ENCODE measurements at places on chromosomes 3 and 15.

DNA sequence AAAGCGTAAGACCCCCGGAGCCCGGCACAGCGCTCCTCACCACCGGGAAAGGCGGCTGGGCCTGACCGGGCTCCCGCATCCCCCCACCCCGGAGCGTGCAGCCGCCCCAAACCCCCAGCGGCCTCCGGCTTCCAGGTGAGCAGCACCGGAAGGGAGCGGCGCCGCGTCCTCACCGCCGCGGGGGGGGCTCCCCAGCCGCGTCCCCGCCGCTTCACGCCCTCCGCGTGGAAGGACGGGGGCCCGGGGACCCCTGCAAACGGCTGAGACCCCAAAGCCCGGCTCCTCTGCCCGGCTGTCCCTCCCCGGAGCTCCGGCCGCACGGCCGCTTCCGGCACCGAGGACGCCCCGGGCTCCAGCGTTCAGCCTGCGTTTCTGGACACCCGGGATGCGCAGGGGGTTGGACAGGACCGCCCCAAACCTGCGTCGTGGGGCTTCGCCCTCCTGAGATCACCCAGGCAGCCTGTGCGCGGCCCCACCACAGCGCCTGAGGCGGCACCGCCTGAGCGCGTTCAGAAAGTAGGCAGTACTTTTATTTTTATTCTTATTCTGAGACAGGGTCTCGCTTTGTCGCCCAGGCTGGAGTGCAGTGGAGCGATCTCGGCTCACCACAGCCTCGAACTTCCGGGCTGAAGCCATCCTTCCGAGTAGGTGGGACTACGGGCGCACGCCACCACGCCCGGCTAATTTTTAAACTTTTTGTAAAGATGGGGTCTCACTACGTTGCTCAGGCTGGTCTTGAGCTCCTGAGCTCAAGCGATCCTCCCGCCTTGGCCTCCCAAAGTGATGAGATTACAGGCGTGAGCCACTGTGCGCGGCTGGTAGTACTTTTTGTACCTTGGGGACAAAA is 51.6 kb upstream of the BLM start:
- no peak for DNase-seq

GRCh38 chr15:99440029-99440428 is 125.8 kb upstream of the MEF2A start:
- no peak for DNase-seq

- DNase-seq: no peak
Measured at GRCh38 chr3:183563536-183563874, 8.0 kb upstream of the KLHL6 start.

- no peak for DNase-seq
Measured at GRCh38 chr15:41893422-41894250, at the start of gene SPTBN5. Gene SPTBN5, minus strand, starts transcription at chr15:41894053. Its CDS starts 556 bp downstream, at chr15:41893497.

DNA sequence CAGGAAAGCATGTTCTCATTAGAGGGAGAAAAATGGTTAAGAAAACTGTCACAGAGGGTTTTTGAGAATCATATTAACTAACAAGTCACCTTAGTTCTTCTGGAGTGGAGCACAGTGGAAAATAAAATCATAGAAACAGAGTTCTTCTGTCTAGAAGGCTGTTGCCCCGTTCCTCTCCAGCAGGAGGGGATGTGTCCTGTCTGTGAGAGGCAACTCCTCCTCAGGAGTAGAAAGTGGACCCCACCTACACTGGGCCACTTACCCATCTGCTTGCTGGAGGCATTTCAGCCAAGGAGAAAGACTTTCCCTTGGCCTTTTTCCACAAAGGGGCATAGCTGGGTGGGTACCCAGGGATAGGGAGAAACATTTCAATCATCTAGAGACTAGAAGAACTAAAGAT is 106.6 kb downstream of the SSR3 start:
- DNase-seq: no peak

DNA sequence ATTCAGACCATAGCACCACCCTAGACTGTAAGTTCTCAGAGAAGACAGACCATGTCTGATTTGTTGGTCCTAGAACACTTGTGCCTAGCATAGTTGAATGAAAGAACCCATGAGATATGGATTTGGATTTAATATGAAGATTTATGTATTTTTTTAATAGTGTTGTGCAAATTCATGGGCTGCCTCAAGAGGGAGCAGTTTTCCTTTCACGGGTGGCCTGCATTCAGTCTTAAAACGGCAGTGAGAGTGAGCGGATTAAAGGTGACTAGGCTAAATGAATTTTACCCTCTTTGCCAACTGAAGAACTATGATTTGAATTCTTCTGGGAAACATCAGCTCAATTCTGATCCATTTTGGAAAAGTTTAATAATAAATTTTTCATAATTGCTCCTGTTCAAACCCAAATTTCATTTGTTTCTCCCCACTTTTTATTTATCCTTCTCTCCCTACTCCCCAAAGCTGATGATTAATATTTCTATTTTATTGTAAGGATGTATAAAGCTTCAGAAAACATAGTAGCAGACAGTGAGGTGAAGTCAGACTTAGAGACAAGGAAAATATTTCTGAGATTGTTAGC is 67.3 kb downstream of the MORC1 start:
- no peak for DNase-seq

- DNase-seq: no peak
Measured at GRCh38 chr3:126883241-126883640, 99.7 kb upstream of the PLXNA1 start.

DNA sequence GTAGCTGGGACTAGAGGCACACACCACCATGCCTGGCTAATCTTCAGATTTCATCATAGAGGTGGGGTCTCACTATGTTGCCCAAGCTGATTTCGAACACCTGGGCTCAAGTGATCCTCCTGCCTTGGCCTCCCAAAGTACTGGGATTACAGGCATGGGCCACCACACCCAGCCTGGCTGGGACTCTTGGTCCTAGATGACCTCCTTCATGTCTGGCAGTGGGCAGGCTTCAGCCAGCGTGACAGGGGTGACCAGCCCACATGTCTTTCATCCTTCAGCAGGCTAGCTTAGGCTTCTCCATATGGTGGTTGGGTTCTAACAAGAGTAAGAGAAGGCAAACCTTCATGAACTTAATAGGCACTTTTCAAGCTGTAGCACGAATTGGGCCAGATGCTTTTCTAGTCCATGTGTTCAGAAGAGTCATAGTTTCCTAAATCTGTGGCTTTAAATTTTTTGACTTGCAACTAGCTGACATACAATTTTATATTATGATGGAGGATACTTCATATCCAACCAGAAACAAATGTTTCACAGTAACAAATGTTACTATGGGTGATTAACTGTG is 7.6 kb downstream of the GPD1L start:
- DNase-seq: no peak

GRCh38 chr3:153210146-153210545 is 48.1 kb downstream of the RAP2B start:
- DNase-seq: no peak

DNA sequence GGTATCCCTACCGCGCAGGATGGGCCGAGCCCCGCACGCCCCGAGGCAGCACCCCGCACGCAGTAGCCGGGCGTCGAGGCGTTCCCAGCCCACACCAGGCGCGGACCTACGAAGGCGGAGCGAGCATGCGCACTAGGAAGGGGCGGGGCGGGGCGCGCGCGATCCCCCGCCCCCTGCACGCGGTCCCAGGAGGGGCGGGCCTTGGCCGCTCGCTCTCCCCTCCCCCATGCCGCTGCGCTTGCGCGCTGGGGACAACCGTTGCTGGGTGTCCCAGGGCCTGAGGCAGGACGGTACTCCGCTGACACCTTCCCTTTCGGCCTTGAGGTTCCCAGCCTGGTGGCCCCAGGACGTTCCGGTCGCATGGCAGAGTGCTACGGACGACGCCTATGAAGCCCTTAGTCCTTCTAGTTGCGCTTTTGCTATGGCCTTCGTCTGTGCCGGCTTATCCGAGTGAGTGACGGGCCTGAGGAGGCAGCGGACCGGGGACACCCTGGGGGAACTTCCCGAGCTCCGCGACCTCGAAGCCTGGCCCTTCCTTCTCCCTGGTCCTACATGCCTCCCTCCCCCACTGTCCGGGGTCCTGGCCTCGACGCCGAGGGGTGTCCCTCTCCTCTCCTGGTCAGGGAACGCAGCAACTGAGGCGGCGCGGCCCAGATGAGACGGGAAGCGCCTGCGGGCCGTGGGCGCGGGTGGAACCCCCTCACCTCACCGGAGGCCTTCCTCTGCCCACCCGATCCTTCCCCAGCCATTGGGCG is at the start of gene SPESP1:
Gene SPESP1 (plus strand): TSS at position 258 of the 755 bp plus-strand sequence. CDS start 129 bp downstream, at position 387.
- DNase-seq: peak; percentile 10

DNA sequence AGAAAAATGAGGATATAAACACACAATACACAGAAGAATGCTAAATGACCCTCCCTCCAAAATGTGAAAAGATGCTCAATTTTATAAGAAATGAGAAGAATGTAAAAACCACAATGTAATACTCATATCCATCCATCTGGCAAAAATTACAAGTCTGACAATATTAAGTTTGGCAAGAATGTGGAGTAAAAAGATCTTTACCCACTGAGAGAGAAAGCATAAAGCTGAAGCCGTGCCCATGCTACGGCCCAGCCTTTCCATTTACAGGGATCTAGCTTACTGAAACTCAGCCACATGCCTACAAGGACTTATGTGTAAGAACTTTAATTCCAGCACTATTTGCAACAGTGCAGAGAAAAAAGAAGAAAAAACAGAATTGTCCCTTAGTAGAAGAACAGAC is 42.9 kb downstream of the ATP13A3 start:
- DNase-seq: no peak

GRCh38 chr15:81336568-81336967 is 12.6 kb upstream of the STARD5 start:
- DNase-seq: no peak

- DNase-seq: no peak
Measured at GRCh38 chr3:53258600-53259426, 3.0 kb upstream of the TKT start.

GRCh38 chr3:14513566-14514322 is 26.4 kb downstream of the GRIP2 start:
- DNase-seq: no peak

- no peak for DNase-seq
Measured at GRCh38 chr3:23667536-23668429, 138.0 kb upstream of the UBE2E1 start.

DNA sequence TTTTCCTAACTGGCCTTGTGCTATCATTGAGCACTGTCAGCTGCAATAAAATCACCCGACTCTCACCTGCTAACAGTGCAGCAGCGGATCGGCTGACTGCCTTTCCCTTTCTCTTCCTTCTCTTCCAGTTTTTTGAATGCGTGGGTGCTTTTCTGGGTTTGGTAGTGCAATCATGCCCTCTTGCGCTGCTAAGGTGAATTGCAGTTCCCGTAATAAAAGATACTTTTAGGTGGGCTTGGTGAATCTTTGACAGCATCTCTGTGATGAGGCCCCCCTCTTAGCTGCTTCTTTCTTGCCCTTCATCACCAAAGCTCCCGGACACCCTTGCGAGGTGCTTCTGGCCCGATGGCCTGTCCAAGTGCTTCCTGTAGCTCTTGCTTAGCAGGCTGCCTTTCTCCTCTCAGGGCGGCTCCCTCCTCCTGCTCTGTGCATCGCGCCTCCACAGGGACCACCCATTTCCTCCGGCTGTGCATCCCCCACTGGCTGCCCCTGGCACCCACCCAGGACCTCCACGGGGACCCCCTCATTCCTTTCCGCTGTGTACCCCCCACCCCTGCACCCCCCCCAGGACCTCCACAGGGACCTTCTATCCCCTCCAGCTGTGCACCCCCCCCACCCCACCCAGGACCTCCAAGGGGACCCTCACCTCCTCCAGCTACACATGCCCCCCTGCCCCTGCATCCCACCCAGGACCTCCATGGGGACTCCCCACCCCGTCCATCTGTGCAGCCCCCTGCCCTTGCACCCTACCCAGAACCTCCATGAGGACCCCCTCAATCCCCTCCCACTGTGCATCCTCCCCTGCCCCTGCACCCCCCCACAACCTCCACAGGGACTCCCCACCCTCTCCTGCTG is 50.8 kb upstream of the RPL32 start:
- DNase-seq: no peak

DNA sequence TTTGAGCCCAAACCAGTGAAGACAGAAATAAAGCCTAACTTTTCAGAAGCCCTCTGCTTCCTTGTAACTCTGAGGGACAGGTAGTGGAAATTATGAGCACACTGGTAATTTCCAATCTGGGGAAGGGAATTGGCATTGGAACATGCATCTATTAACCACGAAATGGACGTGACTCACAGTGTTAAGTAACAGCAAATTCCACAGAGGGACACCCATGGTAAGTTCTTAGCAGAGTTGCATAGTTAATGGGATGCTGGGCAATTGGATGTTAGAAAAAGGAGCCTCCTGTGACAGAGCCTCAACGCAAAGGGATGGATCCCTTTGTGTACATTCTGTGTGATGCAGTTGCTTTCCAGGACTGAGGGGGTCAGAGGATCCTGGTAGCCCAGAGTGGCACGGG is 168.6 kb downstream of the SEMA6D start:
- no peak for DNase-seq

GRCh38 chr3:130820976-130821375 is 72.9 kb upstream of the ATP2C1 start:
- no peak for DNase-seq

GRCh38 chr15:80871858-80872257 is 92.7 kb downstream of the CEMIP start:
- no peak for DNase-seq

- DNase-seq: no peak
Measured at GRCh38 chr3:106302451-106303221, 433.8 kb upstream of the CBLB start.

DNA sequence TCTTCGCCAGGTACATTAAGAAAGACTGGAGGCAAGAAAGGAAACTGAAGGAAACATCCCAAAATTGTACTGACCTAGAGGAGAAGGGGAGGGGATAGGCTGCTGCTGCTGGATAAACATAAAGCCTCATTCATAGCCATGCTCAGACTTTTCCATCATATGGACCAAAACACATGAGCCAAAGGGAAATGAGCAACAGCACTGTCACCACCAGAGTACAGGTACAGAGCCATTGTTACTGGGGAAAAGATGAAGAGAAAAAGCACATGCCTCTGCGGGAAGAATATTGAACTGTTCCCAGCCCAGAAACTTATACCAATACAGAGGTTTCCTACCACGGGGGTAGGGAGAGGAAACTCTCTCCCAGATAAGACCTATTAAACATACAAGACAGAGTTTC is 861.9 kb downstream of the NTRK3 start:
- DNase-seq: no peak

GRCh38 chr3:111902534-111902933 is 43.5 kb downstream of the PHLDB2 start:
- no peak for DNase-seq

DNA sequence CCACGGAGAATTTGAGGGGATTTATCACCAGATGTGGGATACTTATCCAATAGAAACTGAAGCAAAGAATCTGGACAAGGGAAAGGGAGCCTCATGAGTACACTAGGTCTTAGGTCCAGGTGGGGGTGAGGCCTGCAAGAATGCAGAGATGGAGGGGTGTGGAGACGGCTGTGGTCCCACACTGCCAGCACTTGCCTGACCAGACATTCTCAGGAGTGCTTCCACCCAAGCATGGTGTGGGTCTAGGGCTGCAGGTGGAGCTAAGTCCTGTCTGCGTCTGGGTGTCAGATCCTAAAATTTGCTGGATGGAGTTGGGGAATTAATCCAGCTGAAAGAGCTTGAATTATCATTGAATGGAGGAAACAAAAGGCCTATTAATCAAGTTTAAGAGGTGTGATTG is 14.4 kb downstream of the PML start:
- no peak for DNase-seq

DNA sequence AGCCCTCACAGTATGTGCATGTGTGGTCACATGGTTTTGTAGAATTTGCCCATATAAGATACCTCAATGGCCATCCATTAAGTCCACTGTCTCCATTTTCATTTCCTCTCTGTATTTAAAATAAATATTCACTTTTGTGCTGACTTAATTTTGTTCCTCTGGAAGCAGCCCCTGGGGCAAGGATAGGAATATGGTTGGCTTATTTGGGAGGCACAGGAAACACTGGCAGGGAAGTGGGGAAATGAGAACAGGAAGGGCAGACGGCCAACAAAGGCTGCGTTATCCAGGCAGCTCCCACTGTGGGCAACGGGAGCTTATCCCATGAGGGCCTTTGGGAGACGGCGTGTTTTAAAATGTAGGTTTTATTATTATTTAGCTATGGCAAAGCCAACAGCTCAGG is 148.6 kb downstream of the SHQ1 start:
- DNase-seq: no peak

Data from brain pericyte (primary cell).